ENCODE measurements at places on chromosomes 11 and 22. TPM values are rescaled to one million over a fixed set of nuclear protein-coding genes. Genes with fewer than 3 reads are reported as not detected.

The SPDYC gene
- total RNA-seq = not detected

DNA sequence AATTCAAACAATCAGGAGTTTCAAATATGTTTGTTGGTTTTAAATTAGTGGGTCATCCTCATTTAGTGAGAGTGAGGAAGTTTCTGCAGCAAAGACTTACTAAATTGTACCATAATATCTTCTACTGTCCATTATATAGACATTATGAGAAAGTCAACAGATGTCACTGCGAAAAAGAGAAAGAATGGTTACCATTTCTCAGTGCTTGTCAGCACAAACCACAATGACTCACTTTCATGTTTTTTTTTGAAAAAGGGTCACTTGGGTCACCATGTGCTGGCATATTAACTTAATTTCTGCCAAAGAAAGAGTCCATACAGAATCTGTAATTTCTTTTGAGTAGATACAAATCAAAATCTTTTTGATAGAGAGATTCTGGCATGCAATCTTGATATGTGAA lies 924.6 kb upstream of the FAT3 start:
- DNase-seq = no peak

DNA sequence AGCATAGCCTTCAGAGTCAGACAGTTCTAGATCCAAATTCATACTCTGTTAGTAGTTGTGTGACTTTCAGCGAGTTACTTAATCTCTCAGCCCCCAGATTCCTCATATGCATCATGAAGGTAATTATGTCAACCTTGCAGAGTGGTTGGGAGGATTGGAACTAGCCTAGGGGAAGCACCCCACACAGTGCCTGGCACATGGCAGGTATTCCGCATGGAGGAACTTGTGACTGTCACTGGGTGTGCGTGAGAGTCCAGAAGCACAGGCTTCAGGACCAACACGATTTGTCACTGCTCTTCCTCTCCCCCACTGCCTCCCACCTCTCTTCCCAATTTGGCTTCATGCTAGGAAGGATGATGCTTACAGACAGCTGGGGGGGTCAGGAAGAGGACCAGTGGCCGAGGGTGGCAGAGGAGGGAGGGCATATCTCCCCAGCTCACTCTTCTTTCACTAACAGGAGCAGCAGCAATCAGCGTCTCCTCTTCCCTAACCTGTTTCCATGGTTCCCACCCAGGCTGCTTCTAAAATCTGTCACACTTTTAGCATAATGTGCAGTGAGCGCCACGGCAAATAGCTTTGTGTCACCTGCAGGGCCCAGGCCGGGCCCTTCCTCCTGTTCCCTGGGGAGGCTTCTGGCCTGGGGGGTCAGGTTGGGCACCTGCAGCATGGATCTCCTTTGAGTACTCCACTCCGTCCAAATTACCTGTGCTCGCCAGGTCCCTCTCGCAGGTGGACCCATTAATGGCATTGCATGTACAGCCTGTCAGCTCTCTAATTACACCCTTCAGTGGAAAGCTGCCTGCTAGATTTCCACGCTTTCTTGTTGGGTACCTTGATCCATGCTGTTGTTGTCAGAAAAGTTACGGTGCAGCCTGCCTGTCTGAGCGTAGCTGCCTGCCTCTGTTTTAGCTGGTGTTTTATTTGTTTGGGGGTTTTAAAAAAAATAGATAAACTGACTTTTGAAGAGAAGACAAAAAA lies 400.4 kb downstream of the NXPE2 start:
- DNase-seq = no peak

The HEPHL1 gene
- not detected for total RNA-seq

The KRTAP5-1 gene
- total RNA-seq = not detected

DNA sequence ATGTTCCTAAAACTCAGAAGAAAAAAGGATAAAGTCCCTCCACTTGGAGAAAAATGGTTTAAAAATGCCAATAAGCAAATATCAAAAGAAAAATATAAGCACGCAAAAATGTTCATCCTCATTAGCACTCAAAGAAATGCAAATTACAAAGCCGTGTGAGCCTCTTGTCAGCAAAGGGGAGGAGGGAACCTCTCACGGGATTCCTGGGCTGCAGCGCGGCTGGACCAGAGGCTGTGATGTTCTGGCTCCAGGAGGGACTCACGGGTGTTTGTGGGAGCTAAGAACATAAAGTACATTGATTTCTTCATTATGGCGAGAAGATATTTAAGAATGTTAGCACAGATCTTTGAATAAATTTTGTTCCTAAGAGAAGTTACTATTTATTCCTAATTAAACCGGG lies 1451.2 kb downstream of the BRD1 start:
- no peak for DNase-seq

The CNTF gene
- total RNA-seq = 3.3 TPM

- DNase-seq = no peak
Observed at GRCh38 chr11:33787076-33787475, 12.8 kb upstream of the FBXO3 start.

The CHRDL2 gene
- not detected for total RNA-seq

The ENTHD1 gene
- not detected for total RNA-seq
